ENCODE measurements at places on chromosomes 13 and 19.

DNA sequence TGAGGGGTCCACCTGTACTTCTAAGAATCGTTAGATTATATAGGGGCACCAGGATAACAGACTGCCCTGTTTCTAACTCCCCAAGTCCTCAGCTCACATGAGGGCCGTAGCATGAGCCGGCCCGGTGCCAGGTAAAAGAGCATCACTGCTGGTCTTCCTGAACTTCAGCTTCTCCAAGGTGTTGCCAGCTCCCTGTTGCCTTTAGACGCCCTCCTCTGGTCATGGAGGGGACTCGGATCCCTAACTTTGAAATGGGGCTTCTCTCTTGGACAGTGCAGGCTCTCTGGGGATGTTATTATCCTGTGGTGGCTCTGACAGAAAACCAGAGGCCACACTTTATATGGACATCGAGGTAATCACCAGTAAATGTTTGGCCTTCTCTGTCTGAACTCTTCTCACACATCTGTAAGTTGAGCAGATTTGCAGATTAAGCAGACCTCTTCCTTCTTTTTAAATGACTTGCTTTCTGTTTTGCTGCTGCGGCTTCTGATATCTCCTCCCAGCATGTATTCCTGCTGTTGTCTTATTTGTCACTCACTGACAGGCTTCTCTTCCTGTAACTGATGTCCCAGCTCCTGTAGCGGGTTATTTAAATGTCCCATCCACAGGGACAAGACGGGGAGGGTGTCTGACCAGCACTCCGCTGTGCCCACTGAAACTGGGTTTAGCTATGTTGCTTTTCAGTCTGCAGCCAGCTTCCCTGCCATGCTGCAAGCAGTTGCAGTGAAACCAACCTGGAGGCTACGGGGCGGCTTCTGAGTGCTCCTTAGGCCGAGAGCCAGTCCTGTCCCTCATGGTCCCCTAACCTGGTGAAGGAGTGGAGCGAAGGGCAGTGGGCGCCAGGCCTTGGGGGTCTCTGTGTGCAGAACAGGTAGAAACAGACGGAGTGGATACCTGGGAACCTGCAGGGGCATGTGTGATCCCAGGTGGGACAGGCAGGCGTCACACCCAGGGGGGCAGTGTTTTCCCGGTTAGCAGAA lies 39.2 kb downstream of the TSSK6 start:
- no peak for DNase-seq

GRCh38 chr19:58551123-58551497 lies 3.8 kb downstream of the CHMP2A start:
- no peak for DNase-seq

GRCh38 chr19:49294401-49294800 lies 30.6 kb downstream of the SLC6A16 start:
- DNase-seq: no peak

DNA sequence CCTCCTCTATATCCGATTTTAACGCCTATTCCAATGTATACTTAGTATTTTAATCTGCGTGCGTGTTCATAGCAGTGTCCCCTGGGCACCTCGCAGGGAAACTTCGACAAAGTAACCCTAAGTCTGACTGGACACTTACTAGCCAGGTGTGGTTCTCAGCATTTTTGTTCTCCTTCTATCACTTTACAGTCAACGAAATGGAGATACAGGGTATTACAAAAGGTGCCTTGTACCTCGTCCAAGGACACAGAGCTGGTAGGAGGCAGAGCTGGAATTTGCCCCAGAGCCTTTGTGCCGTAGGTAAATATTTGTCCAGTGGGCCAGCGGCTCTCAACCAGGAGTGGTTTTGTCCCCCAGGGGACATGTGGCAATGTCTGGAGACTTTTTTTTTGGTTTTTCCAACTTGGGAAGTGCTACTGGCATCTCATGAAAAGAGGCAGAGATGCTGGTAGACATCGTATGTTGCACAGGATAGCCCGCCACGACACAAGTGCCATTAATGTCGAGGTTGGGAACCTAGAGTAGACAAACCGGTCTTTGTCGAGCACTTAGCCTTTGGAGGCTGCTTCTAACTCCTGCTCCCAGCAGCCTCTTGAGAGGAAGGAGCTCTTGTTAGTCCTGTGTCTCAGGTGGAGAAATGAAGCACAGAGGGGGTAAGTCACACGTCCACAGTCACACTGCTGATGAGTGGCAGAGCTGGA lies 1.1 kb downstream of the ZNF444 start:
- no peak for DNase-seq

DNA sequence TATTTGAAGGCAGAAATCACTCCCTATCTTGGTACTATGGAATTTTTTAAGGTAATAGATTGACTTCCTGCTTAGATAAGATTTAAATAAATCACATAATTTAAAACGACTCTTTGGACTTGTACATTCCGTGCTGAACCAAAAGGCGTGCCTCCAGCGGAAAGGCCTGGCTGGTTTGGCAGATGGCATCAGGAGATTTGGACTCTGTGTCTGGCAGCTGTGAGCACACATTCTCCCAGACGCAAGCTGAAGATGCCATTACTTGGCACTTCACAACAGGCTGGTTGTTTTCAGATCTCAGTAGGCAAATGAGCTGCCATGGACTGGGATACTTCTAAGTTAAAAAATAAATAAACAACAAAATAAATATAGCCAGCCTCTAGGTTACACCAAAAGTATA lies 104.5 kb upstream of the SLC15A1 start:
- no peak for DNase-seq

Data from GM12878 (cell line).